ENCODE measurements at places on chromosomes 5 and 9.

- no peak for DNase-seq
Measured at GRCh38 chr9:12774861-12775678, at the start of gene LURAP1L. Gene LURAP1L (plus strand): TSS chr9:12775020. CDS start chr9:12775716, 696 bp downstream.

DNA sequence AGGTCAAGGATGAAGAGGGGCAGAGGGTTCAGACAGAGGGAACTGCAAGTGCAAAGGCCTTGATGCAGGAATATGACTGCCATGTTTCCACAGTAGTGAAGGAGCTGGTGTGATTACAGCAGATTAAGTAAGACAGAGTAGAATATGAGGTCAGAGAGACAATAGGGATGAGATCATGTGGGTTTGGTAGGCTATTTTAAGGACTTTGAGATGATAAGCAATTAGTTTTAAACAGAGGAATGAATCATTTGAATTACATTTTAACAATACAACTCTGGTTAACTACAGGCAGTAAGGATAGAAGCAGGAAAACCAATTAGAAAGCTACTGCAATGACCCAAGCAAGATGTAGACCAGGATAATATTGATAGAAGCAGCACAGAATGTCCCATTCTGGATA, 7.7 kb downstream of the CENPK start:
- DNase-seq = no peak

GRCh38 chr5:83337453-83338035, 134.0 kb upstream of the VCAN start:
- DNase-seq = no peak

DNA sequence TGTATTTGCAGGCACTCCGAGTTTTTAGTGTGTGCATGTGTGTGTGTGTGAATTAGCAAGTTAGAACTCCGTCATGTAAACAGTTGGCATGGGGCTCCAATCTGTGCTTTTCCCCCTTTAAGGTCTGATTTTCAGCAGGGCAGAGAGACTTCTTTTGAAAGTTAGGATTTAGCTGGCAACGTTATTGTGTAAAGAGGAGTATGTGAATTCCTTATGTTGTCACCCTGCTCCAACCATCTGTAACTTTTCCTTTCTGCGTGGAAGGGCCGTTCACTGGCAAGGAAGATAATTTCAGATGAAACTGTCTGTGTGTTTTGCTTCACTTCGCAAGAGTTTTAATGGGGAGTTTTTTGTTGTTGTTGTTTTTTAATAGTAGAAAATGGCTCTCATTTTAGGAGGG, 332 bp downstream of the SGCD start:
- no peak for DNase-seq

DNA sequence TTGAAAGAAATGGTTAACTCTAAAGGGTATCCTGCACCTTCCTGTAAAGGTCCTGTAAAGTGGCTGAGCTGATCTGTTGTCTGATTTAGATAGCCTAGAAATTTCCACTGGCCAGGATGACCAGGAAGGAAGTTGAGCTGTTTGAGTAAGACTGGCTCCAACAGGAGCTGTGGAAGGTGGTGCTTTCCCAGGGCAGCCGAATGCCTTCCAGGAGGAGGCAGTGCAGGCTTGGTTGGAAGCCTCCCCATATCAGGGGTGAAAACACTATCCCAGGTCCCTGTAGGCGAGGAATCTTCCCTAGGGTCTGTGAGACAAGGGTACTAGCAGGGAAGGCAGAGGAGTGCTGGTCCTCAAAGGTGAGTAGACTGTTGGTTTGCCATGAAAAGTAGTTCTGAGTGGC, 98.4 kb downstream of the LIX1 start:
- DNase-seq = no peak

GRCh38 chr5:39822020-39822419, 397.2 kb upstream of the DAB2 start:
- no peak for DNase-seq

- DNase-seq = no peak
Measured at GRCh38 chr9:15889555-15889954, 336.7 kb downstream of the CCDC171 start.

- no peak for DNase-seq
Measured at GRCh38 chr5:62017092-62017491, 288.9 kb upstream of the KIF2A start.

DNA sequence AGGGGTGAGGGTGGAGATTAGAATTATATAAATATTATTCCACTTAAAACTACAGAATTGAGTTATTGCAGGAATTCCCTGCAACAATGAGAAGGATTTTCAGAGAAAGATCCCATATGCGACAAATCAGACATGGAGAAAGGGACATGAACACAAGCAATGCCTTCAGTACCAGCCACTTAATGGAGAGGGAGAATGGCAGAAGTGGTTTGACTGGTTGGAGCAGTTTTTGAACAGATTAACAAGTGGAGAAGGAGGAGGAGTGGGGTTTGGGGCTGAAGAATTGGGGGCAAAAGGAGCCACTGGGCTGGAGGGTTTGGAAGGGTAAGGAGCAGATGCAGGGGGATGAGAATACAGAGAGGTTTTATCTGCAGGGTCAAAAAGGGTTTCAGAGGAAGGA, 620.9 kb upstream of the PTPRD start:
- DNase-seq = no peak

GRCh38 chr9:135610290-135611141, 28.8 kb downstream of the GLT6D1 start:
- DNase-seq = no peak

DNA sequence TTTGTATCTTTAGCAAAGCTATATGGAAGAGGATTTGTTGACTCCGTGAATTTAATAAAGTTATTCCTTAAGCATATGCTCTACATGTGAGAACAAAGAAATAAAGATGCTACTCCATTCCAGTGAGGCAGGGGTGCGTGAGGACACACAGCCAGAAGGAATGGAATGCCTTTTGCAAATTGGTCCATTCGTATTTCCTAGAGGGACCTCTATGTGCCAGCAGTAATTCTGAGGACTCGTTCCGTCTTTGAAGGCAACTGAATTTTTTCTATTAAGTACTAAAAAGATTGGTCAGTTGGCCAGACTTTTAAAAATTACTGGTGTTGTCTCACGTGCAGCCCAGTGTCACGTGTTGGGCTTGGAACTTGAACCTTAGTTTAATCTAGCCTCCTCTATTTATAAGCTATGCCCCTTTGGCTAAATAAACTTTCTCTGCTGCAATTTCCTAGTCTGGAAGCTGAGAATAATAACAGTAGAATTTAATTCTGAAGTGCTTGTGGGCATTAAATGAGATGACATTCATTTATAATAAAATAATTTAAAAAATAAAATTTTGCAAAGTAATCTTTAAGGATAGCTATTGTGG, 13.9 kb downstream of the RAI14 start:
- DNase-seq = no peak

DNA sequence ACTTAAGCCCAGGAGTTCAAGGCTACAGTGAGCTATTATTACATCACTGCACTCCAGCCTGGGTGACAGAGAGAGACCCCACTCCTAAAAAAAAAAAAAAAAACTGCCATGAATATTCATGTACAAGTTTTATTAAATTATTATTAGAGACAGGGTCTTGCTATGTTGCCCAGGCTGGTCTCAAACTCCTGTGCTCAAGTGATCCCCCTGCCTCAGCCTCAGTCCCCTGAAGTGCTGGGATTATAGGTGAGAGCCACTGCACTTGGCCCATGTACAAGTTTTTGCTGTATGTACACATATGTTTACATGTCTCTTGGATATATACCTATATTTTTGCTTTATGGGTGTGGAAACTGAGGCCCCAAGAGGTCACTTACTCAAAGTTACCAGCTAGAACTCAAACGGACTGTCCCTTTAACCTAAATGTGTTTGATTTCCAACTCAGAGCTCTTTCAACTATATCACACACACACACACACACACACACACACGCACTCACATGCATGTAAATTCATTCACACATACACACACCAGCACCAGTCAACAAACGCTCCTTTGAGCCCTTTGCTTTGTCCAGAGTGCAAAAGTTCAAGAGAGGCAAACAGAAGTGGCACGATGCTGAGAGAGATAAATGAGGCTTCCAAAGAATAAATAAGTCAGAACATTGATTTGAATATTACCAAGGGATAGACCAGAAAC, 42.3 kb upstream of the STRBP start:
- DNase-seq = no peak
